ENCODE measurements at places on chromosomes 5 and 9.

- no peak for DNase-seq
Measured at GRCh38 chr5:174284873-174285272, 239.4 kb downstream of the NSG2 start.

DNA sequence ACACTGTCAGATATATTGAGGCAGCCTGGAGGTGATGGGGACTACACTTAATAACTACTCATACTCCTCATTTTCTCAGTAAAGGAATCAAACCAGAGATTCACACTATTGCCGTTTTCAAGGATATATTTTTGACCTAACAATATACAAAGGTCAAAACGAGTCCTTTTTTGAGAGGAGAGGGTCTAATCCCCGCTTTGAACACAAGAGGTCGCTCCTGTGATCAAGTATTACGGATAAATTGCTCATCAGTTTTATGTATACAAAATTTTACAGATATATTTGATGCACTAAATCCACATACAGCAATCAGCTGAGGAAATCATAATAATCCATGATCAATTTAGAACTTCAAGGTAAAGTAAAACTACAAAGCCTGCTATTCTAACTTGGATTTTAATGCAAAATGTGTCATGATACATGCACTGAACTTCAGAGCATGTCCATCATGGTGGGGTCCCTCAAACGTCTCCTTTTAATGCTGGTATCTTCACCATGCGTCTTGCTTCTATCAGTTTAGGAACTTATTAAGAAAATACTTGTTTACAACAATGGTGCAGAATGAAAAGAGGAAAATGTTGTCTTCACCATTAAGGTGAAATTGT is 2.5 kb upstream of the ISL1 start:
- no peak for DNase-seq

DNA sequence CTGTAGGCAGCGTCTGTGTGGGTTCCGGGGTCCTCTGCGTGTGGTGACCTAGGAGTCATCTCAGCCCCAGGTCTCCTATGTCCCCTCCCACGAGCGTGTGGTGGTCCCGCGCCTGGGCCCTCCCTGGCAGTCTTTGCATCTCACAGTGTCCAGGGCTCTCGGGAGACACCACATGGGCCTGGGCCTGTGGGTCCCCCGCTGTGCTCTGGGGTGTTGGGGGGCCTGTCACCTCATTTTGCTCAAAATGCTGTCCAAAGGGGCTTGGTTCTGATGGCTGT is 27.1 kb downstream of the CEP72 start:
- no peak for DNase-seq

DNA sequence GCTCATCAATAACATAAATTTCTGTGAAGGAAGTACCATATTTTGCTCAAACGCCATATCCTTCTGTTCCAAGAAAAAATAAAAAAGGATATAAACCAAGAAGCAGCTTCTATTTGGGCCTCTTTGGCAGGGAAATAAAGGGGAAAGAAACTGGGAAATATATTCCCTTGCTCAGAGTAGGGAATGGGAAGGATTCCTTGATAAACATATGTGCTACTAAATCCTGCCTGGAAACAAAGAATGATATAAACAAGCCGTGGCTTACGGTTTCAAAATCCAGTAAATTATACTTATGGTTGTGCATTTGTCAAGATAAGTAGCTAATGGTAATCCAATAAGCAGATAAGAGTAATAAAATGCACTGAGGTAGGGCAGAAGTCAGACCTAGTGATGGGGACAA is 481.6 kb downstream of the NTRK2 start:
- no peak for DNase-seq

DNA sequence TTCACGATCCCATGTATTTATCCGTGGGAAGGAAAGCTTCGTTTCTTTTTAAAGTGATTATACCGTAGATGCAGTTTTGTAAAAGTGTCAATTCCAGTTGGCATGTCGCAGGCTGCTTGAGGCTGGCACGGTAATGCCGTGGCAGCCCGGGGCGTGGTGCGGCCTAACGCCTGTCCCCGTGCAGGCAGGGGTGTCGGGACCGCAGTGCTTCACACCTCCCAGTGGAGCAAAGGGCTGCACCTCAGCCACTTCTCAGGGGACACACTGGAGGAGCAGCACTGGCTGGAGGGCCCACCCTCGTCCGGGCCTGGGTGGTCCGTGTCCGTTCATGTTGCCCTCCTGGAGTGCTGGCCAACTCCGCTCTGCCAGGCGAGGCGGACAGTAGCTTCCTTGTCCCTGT is 103.2 kb downstream of the RXRA start:
- DNase-seq, result no peak

GRCh38 chr5:80194468-80194867 is 61.4 kb downstream of the SERINC5 start:
- DNase-seq, result no peak

- peak; percentile 48 for DNase-seq
Measured at GRCh38 chr5:134846641-134846960, 833 bp downstream of the C5orf24 start.

GRCh38 chr5:170312666-170313065 is 15.1 kb upstream of the LCP2 start:
- DNase-seq, result peak; percentile 100

- no peak for DNase-seq
Measured at GRCh38 chr9:117116084-117116483, 298.8 kb downstream of the ASTN2 start.

- peak; percentile 89 for DNase-seq
Measured at GRCh38 chr5:172740428-172741205, 30.4 kb downstream of the DUSP1 start.

All from inflammatory macrophage treated with lipopolysaccharide for 1 hour (primary cell).